Urinary bladder (tissue), 4 donors: ENCODE measurements at places on chromosomes 6 and 20.
A peak's percentile ranks its signal among the peaks of the same experiment; 100 is the strongest.

DNA sequence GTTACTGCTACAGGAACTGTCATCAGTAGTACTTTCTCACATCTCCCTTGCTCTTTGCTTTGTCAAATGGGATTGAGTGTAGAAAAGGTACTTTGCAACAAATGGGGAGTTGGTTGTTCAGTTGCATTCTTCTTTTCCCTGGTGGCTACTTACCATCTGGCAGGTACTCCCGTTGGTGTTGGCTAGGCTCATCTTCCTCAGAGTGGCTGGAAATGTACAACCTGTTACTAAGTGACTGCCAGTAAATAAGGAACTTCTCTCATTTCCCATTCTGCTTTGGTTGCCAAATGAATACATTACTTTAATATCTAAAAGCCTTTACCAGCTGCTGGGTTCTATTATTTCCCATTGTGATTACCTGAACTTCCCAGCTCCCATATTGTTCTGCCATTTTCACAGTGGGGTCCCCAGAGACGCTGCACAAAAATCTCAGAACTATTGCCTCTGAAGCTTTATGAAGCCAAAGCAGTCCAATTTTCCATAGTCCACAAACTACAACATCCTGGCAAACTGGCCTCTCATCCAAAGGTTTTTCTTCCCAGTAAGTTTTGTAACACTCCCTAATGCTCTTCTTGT is 229.7 kb upstream of the HTR1E start:
- no peak for DNase-seq

DNA sequence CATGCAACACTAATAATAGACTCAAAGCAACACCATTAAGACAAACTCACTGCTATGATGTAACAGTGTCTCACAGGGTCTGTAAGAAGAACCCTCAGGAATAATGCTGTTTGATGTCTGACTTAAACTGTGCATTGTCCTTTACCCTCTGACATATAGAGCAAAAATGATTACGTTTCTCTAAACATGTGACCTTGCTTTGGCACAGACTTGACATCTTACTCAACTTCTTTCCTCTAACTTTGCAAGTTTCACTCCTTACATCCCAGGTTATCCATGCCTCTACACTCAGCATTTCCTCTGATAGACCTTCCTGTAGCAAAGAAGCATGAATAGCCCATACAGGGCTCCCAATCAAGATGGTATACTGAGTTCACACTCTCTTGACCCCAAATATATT is 252.7 kb downstream of the UST start:
- no peak for DNase-seq

GRCh38 chr6:170047823-170048222 is 243.1 kb downstream of the DLL1 start:
- no peak for DNase-seq

DNA sequence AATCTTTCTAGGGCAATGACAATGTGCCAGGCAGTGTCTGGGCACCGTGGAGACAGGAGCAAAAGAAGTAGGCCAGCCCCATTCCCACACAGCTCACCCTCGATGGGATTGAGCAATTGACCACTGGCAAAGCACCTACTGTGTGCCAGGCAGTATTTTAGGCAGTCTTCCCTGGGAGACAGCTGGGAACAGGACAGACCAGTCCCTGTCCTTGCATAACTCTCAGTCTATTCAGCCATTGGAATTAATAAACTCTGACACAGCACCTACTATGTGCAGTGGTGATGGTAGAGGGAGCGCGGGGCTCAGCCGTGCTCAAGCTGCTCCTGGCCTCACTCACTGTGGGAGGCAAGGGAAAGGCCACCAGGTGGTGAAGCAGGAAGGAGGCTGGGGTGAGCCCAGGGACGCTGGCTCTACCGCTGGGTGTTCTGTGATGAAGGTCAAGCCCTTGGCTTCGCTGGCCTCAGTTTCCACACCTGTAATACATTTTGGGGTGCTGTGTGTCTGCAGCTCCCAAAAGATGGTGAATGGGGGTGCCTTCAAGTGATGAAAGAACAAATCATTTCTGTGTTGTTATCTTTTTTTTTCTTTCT is 122.3 kb upstream of the PMEPA1 start:
- no peak for DNase-seq

GRCh38 chr6:117706504-117706903 is 31.2 kb downstream of the NUS1 start:
- no peak for DNase-seq

GRCh38 chr6:40355532-40355931 is 231.6 kb downstream of the LRFN2 start:
- no peak for DNase-seq

GRCh38 chr6:137651591-137652335 is 157.6 kb upstream of the OLIG3 start:
- DNase-seq: no peak

DNA sequence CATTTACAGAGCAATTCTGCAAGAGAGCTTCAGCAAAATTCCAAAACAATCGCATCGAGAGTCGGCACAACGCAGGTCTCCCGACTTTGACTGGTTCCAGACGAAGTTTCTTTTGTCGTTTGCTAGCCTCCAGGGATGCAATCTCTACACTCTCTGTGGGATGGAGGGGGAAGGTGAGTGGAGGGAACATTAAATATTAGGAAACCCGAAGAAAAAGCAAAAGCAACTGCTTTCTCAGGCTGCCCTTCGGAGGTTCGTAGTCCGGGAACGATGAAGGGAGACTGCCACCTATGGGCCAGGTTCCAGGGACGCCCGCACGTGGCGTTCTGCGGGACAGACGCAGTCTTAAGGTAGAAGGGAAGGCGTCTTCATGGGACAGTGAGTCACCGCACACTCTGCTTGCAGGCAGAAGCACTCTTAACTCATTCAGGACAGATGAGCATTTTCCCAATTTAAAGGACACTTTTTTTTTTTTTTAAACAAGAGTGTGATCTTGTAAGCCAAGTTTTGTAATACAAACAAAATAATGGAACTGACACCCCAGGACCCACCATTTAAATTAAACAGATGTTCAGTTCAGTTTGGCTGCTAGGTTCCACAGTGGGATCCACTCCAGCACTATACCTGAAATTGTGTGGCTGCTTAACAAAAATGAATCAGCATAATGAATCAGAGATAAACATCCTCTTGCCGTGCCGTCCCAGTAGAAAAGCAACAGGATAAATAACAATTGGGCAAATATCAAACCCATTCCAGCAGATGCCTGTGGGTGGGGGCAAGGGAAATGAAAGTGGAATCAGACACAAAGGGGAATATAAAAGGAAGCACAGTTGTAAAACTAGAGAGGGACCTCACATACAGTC is 65.8 kb upstream of the ARMC2 start:
- DNase-seq: peak; percentile 51

DNA sequence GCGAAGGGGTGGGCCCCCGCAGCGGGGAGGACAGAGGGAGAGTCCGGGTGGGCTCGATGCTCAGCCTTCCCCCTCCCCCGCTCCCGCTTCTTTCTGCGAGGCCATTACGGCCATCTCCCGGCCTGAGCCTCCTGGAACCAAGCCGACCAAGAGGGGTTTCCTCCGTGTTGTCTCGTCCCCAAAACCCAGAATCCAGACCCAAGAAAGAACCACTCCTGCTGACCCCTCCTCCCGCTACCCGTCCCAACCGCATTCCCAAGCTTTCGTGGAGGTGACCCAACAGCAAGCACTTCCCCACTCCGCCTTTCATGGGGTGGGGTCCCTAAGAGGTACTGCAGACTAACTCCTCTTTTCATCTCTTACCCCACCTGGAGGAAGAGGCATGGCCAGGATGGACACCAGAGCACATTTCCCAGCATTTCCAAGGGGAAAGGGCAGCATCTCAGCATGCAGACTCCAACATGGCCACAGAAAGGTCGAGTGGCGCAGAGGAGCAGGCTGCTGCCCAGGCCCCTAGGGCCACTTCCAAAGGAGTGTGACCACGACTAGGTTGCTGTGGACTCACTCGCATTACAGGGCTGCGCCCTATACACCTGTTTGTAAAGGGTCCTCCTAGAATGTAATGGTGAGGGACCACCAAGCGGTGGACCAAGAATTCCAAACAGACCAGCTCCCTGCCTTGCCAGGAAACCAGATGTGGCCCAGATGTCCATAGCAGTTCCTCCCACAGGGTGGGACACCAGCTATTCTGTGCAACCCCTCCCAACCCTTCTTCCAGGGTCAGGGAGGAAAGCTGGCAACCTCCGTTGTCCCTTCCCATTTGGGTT is 53.4 kb downstream of the MRPL14 start:
- no peak for DNase-seq
